Activated effector memory CD4-positive, alpha-beta T cell treated with Interleukin-2 at 50 U/mL for 16 hours (primary cell): ENCODE measurements at places on chromosomes 2 and 18.

DNA sequence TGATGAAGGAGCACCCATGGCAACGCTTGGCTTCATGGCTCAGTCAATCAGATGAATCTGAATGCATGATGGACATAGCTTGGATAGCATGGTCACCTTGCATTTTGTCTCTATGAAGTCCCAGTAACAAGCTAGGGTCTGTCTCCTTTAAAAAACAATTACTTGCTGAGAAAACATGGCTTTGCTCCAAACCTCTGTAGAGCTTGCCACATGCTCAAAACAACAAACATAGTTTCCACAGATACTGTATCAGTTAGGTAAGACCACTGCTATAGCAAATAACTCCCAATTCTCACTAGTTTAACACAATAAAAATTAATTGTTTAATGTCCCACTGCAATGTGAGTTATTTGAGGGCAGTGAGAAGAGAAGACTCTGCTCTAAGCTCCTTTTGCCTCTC lies 401.0 kb downstream of the IRS1 start:
- DNase-seq: no peak

DNA sequence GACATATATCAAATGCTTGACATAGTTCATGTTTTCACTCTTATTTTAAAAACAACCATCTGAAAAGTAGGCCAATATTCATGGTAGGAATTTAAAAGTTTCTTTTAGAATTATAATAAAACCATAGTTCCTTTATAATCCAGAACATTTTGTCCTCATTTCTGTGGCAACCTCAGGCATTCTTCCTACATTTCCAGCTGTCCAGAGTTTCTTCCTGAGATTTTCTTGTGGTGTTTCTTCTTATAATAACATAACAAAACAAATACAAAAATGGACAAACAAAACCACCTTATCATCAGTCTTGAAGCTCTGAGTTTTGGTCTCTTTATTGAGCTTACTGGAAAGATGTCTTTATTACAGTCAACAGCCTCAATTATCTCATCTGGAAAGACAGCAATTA lies 2028.6 kb upstream of the CELF4 start:
- no peak for DNase-seq

GRCh38 chr2:191740016-191740419 lies 62.1 kb downstream of the NABP1 start:
- DNase-seq: peak; percentile 22

DNA sequence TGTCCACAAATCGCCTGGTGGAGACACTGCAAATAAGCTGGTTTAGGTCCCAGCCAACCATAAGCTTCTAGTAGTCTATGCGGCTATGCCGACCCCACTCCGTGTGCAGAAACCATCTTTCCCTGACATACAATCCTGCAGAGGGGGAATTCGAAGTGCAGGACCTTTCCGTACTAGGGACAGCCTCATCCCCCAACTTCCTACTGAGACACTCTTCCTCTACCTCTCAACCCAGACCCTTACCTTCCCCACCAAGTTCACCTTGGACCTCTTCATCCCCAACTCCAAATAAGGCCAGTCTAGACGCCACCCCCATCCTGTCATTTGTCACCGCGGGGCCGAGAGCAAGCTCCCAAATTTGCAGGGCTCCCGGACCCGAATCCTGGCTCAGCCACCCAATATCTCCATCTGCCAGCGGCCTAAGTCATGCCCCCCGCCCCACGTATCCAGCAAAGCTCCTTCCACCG lies 496 bp downstream of the SUCLG1 start:
- DNase-seq: no peak

GRCh38 chr2:209368406-209368805 lies 55.4 kb upstream of the MAP2 start:
- DNase-seq: no peak

DNA sequence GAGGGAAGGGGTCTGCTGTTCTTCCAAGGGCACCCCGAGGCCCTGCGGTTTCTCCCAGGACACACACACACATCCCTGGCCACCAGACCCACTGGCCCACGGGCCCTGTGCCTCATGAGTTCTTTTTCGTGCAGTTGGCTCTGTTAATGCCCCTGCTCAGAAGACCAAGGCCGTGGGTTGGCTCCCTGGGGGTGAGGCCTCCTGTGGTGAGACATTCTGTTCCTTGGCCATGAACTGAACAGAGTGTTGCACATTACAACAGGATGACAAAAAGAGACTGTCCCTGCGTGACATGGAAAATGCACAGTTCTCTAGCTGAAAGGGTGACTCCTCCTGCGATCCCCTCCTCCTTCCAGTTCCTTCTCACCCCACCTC lies 30.7 kb downstream of the SH2D6 start:
- no peak for DNase-seq

- DNase-seq: no peak
Observed at GRCh38 chr2:117851969-117852368, 37.5 kb downstream of the DDX18 start.

- DNase-seq: no peak
Observed at GRCh38 chr2:151007365-151007764, 254.3 kb downstream of the RBM43 start.

DNA sequence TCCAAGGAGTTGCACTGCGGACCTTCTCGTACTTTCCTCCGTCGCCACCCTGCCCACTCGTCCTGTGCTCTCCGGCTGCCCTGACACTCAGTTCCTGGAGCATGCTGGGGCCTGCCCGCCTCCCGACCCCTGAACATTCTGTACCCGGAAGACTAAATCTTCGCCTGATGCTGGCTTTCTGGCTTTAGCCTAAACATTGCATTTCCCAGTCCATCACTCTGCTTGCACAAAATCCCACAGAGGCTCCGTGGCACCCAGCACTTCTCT lies 550 bp upstream of the SFXN5 start:
- no peak for DNase-seq

- DNase-seq: no peak
Observed at GRCh38 chr2:144480285-144480684, 39.6 kb downstream of the ZEB2 start.

DNA sequence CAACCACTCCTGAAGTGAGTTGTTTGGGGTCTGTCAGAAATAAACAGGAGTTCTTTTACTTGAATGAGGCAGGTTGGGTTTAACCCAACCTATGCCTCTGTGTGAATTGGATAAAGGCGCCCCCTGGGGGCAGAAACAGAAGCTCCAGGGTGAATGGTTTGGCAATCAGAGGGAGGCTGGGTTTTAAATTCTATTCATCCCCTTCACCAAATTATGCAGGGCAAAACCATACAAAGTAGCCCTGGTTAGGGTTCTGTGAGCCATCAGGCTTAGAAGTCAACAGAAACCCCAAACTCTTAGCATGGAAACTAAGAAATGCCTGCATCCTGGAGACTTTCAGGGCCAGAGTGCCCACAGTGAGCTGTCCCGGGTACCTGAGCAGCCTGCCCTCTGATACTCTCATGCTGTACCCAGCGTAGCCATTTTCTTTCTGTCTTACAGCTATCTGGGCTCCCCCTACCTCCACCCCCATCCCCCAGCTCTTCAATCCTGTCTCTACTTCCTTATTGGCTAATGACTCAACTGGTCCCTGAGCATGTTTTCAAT lies 241.5 kb downstream of the ICOS start:
- peak; percentile 50 for DNase-seq

- no peak for DNase-seq
Observed at GRCh38 chr2:38214209-38214717, 138.3 kb upstream of the CYP1B1 start.

DNA sequence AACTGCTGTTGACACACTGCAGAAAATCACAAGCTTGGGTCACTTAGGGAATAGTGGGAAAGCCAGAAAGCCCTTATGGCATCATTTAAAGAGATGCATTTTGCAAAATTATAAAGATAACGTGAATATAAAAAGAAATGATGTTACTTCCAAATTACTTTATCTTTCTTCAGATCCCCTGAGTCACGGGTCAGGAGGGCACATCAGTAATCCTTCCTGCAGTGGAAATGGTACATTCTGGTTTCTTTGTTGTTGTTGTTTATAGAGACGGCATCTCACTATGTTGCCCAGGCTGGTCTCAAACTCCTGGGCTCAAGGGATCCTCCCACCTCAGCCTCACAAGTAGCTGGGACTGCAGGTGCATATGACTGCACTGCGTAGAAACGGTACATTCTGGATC lies 9.8 kb upstream of the EPG5 start:
- no peak for DNase-seq

GRCh38 chr2:234195516-234195915 lies 145.0 kb downstream of the SPP2 start:
- DNase-seq: no peak

DNA sequence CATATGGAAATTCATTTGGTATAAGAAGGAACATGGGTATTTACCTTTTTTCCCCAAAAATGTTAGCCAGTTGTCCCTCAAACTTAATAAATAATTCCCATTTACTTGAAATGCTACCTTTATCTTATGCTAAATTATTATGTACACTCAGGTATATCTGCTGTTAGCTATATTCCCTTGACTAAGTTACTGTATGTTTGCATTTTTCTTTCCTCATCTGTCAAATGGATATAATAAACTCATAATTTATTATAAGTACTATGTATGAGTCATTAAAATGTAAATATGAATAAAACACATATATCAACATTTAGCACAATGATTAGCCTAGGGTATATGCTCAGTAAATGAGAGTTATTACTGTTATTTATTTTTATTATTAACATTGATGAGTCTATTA lies 117.4 kb downstream of the PMS1 start:
- DNase-seq: no peak

DNA sequence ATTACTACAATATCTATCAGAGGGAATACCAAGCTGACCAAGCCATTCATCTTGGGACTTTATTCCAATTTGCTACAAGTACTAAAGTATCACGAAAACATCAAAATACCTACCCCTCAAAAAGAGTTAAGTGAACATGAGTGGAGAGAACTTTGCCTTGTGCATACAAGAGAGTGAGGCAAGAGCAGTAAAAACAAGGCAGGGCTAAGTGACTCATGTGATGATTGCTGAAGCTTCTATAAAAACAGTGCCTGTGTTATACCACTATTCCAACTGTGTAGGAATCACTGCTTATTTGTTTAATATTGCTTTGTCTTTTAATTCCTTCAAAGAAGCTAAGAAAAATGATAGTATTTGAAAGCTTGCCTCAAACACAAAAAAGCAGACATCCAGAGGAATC lies 61.2 kb downstream of the FARSB start:
- DNase-seq: no peak

- no peak for DNase-seq
Observed at GRCh38 chr2:48982887-48983435, 171.4 kb downstream of the FSHR start.

GRCh38 chr18:61093965-61094364 lies 239.3 kb upstream of the CDH20 start:
- DNase-seq: no peak

- no peak for DNase-seq
Observed at GRCh38 chr18:48688961-48689360, 150.1 kb downstream of the CTIF start.

DNA sequence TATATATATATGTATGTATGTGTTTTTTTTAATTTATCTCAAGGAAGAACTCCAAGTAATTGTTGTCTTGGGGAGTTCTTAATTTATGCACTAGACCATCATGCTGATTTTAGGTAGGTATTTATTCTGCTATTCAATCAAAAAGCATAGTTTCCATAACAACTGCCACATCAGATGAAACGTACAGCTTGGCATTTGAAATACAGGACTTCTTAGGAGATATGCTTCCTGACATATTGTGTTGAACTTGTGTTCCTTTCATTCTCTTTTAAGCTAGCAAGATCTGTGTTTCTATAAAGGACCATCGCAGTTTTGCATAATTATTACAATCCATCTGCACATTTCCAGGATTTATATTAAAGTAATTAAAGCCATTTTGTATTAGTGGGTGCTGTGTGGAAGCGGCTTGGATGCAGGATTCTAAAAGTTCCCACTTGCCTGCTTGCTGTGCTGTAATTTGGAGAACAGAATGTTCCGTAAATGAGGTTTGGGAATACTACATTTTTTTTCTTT lies 343.5 kb upstream of the FANCL start:
- no peak for DNase-seq

GRCh38 chr2:234243871-234244565 lies 193.5 kb downstream of the SPP2 start:
- DNase-seq: no peak

DNA sequence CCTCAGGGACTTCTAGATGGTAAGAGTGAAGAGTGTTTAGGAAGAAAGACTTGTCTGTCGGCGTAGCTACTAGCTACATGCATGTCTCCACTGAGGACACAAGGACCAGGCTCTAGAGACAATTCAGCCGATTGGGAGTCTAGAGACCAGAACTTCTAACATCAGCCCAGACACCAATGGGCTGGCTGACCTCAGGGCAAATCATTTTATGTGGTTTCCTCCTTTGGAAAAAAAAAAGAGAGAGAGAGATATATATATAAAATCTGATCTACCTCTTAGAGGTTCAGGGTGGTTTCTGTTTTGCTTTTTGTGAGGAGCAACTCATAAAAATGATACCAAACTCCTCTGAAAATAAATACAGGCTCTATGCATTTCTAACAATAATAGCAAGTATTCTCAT lies 212.8 kb downstream of the BCL2 start:
- no peak for DNase-seq

- no peak for DNase-seq
Observed at GRCh38 chr18:41719808-41720207, 235.2 kb upstream of the PIK3C3 start.

DNA sequence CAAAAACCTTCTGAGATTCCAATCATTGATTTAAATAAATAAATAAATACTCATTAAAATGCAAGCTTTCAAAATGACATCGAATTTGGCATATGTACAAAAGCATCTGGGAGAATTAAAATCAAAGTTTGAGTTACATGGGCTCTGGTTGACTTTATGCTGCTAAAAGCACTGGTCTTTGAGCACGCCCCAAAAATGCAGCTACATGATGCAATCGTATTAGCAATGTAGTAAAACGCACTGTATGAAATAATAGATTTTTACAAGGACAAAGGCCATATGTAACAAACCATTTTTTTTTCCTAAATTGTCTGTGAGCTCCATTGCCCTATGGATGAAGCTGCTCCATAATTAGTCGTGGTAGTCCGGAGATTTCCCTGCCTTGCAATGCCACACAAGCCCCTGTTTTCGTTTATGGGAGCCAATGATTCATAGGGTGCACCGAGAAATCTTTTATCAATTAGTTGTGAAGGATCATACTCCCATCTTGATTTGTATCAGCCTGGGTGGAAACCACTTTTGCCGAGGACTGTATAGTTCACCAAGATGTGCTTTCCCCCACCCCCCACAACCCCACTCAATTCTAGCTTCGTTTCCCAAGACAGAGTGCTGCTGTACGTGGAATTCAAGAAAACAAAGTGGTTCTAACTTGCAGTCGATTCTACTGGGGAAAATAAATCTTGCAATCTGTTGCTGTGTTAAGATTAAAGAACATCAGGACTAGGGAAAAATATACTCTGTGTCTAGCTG lies 268.4 kb downstream of the IRS1 start:
- DNase-seq: no peak

GRCh38 chr2:233980955-233981561 lies 63.9 kb downstream of the TRPM8 start:
- DNase-seq: no peak

- no peak for DNase-seq
Observed at GRCh38 chr2:145075454-145076062, 555.6 kb upstream of the ZEB2 start.
